Stimulated activated CD4-positive, alpha-beta T cell treated with anti-CD3 and anti-CD28 coated beads, Interleukin-12 subunit alpha, Interleukin-12 subunit beta, amount 100 ng/mL, for 48 hours (primary cell): ENCODE measurements at places on chromosomes 16 and 17.
A peak's percentile ranks its signal among the peaks of the same experiment; 100 is the strongest.

GRCh38 chr17:45410144-45411091 is 22.3 kb downstream of the ARHGAP27 start:
- no peak for DNase-seq

DNA sequence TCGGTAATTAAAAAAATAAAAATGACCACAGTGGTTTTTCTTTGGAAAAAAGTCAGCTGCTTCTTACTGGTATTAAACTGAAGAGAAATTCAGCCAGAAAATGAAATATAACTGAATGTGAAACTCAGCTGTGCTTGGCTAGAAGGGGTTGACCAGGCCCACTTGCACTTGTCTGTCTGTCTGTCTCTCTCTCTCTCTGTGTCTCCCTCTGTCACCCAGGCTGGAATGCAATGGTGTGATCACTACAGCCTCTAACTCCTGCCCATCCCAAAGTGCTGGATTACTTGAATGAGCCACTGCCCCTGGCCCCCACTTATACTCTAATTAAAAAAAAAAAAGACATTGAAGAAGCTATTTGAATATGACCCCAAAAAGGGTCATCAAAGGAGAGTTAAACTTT is 17.3 kb upstream of the AKAP1 start:
- DNase-seq, result no peak

DNA sequence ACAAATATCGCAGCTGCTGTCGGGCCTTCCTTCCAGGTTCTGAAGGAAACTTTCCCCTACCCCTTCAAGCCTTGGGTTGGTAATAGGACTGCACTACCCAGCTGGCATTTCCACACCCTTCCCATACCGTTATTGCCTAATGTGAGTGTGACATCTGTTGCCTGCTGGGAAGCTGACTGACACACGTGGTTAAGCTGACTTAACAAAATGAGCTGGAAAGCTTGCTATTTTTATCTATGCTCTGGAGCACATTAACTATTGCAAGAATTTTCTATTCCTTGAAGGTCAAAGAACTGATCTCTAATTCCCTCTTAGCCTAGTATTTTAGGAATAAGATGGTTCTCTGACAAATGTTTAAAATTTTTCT is 79.5 kb downstream of the PMP22 start:
- DNase-seq, result no peak

DNA sequence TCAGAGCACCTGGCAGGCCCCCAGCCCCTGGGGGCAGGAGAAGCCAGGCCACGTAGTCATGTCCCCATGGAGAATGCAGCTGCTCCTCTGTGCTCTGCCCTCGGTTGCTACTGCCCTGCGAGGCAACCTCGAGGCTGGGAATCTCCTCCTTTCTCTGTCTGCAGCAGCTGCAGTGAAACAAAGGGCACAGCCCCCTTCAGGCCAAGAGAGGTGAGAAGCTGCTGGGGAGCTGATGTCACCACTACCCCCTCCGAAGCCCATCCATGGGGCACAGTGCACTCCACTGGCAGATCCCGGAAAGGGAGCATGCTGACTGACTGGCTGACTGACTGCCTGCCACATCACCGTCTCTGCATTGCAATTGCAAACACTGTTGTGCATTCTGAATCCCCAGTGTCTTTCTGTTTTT is 103.7 kb downstream of the GRIN2A start:
- no peak for DNase-seq

DNA sequence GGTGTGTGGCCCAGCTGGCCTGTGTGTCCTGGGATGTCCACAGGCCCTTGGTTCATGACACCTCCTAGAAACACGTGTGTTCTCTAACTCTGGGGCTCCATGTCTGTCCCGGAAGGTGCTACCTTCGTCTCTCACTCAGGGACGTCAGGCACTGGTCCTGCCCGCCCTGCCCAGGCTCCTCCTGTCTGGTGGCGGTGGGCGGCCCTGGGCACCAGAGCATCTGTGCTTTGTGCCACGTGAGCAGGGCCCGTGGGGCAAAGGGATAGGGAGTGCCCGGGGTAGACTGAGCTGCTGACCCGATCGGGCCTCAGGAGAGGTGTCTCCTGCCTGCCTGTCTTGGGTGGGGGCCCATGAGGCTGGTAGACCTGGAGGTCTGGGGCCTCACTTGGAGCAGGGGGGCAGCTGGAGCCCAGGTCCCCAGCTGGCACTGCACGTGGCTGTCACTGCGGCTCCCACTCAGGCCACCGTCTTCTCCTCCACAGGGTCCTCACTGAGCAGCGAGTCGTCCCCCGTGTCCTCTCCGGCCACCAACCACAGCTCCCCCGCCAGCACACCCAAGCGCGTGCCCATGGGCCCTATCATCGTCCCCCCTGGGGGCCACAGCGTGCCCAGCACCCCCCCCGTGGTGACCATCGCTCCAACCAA is 35.1 kb downstream of the GSE1 start:
- no peak for DNase-seq

DNA sequence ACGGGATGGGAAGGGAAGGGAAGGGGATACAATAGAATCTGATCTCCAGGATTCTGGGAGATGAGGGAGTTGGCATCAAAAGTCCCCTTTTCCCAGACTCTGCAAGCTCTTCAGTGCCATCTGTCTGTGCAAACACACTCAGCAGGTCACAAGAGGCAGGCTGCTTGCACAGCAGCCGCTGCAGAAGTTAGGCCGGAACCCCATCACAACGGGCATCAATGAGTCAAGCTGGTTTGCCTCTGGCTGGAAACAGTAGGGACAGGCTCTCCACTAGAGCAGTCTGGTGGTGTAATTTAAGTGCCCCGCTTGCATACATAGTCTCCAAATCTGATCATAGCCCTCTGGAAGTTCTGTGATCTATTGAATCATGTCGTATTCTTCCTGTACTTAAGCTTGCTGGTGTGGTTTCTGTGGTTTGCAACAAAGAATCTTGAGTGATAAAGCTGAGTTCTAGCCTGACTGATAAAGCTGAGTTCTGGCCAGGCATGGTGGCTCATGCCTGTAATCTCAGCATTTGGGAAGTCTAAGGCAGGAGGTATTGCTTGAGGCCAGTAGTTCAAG is 33.7 kb upstream of the KDM8 start:
- peak; percentile 57 for DNase-seq

DNA sequence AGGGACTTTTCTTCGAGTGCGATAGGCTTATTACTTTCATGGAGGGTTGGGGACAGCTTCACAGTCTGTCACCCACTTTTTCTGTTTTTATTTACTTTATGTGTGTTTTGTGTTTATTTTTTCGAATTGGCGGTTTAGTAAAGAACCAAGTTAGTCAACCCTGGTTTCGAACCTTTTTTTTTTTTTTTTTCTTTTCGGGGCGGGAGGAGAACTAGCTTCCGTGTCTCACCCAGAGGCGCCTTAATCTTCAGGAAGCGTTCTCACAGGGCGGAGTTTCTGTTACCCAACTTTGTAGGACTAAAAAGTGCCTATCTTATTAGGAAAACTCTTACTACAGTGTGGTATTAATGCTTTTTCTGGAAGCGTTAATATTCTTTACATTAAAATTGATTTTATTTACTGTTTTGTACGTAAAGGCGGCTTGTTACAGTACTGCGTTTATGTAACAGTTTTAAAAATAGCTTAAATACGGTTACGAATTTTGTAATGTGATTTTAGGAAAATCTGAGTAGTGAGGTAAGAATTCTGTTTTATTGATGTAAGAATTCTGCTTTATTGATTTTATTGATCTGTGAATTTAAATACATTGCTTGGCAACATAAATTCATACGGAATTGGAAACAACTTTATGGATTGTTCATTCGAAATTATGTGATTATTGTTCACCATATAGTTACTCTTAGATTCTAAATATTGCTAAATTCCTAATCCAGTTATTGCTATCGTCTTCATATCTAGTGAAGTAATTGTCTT is 885 bp downstream of the ZNF207 start:
- DNase-seq, result no peak

DNA sequence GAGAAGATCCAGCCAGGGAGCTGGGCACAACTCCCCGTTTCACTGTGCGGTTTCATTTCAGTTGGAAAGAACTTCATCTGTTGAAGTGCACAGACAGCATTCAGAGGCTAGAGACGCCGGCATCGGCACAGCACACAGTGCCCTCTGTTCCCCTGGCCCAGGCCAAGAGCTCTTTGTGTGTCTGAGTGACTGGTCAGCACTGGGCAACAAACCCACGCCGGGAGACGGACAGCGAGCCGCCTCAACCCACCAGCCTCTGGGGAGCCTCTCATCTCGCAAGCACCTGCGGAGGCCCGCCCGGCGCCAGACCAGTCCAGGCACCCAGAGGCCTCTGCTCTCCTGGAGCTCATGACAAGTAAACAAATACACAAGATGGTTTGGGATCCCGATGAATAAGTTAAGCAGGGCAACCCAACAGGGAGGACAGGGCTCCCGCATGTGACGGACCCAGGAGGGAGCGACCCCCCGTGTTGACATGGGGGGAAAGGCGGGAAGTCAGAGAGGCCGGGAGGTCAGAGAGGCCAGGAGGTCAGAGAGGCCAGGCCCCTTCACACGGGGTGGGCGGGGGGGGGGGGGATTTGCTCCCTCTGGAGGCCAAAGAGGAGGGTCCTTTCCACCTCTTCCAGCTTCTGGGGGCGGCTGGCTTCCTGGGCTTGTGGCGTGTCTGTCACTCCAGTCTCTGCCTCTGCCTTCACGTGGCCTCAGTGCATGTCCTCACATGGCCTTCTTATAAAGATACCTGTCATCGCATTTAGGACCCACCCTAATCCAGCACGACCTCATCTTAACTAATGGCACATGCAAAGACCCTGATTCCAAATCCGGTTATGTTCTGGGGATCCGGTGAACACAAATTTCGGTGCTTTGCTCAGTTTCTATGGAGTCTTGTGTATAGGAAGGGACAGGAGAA is 25.8 kb upstream of the KLHDC4 start:
- DNase-seq, result no peak

DNA sequence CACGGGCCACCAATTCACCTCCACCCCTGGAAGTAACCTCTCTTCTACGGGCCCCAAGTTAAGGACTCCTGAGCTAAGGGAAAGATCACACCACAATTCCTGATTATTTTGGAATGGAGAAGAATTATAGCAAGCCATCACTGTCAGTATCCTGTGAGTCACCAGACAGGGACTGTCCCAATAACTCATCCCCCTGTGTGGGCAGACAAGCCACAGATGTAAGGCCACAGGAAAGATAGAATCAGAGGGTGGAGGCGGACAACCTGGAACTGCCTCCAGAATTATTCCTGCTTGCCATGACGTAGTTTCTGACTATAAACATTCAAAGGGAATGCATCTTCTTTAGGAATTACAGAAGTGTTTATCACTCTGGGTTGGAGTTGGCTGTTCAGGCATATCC is 5.8 kb upstream of the MYO1D start:
- DNase-seq, result peak; percentile 41

DNA sequence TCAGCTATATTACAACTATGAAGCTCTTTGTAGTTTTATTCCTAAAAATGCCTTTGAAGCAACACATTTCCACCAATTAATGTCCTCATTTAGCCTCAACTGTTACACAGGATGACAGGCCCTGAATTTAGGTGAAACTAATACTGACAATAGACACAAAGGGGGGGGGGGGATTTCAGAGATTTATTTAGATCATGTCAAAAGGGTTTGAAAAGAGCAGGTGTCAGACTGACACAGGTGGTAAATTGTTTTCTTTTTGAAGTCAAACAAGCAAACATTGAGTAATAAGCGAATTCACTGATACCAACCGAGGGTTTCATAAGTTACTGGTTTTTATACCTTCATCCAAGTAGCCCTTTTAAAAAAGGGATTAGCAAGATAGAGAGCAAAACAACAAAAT is 40.8 kb downstream of the KANSL1 start:
- no peak for DNase-seq

DNA sequence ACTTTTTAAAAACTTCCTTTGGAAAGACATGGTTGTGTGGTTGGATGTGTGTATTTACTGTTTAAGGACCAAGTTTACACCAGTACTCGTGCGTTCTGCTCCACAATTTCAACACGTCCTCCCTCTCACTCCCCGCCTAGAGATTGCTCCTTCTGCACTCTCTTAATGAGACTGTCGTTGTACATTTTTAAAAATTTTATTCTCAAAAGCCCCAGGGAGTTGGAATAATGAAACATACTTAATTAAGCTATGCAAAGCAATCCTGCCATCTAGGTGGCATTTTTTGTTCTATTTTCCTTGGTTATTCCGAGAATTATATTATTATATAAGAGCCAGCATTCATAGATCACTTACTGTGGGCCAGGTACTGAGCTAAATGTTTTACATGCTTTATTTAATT is 264.5 kb downstream of the GRIN2A start:
- no peak for DNase-seq

GRCh38 chr17:40203131-40203530 is 16.0 kb upstream of the WIPF2 start:
- no peak for DNase-seq

GRCh38 chr17:5439446-5439764 is 450 bp upstream of the C1QBP start:
- DNase-seq, result no peak

- no peak for DNase-seq
Measured at GRCh38 chr17:77491921-77492445, 351.2 kb downstream of the SEC14L1 start.

GRCh38 chr16:54312502-54312991 is 26.0 kb upstream of the IRX3 start:
- no peak for DNase-seq

GRCh38 chr16:60031740-60032139 is 1297.6 kb upstream of the GOT2 start:
- DNase-seq, result no peak

GRCh38 chr16:72380283-72380682 is 208.3 kb upstream of the PMFBP1 start:
- no peak for DNase-seq

DNA sequence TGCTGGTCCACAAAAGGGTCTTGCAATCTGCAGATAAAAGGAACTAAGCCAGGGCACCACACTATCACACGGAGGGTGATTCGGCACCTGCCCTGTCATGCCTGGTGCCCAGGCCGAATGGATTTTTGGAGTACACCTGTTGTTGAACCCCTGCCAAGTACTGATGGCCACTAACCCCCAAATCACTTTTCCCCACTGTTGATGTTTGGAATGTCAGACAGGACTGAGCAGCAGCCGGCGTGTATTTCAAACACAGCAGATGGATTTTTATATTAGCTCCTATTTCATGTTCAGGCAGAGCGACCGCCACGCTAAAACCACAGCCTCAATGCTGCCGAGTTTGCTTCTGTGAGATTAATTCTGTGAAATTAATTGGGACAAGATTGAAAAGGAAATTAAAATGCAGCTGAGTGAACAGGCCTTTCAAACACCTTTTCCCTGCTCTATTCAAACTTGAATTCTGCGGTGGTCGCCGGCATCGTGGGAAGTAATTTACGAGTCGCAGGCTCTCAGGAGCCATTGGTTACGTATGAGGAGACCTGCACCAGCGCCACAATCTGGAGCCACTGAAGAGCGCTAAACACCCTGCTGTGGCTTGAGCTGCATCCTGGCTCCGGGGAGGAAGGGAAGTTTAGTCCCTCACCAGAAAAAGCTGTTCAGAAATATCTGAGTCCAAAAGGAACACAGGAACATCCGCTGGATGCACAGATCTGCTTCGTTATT is 48.5 kb downstream of the SNX11 start:
- DNase-seq, result no peak

GRCh38 chr16:30060346-30060745 is 5.2 kb upstream of the ALDOA start:
- DNase-seq, result no peak
